KBM-7 (cell line): ENCODE measurements at places on chromosomes 16 and 17.

GRCh38 chr17:3916825-3917224, 560 bp upstream of the P2RX1 start:
- peak; percentile 67 for DNase-seq

GRCh38 chr17:48486557-48486956, 44.3 kb downstream of the HOXB1 start:
- no peak for DNase-seq

DNA sequence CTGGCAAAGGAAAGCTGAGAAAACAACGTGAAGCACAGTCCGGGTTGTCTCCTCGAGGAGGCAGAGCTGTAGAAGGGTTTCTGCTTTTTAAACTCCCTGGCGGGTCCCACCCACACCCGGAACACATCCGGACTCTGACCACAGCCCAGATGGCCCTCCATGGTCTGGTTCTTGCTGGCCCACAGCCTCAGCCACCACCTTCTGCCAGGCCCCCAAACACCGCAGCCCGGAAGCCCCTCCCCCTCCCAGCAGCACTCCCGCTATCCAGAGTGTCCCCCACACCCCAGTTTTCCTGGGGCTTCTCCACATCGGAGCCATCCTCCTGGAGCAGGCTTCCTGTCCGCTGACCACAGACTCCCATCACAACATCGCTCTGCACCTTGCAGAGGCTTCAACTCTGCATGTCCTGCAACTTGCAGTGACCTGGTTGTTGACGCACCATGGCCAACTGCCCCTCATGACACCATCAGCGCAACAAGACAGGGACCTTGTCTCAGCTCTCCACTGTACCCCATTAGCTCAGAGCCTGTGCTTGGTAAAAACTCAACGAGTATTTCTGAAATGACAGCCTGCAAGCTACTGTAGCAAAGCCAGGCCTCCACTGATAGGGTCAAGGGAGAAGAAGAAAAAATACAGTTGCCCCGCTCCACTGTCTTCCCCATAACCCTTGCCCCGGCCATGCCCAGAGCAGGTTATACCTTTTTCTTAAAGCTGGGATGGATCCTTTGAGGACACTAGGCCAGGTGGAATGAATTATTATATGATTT, 129.8 kb downstream of the C16orf78 start:
- peak; percentile 86 for DNase-seq

- DNase-seq: no peak
Observed at GRCh38 chr16:12126091-12126806, 149.7 kb downstream of the SNX29 start.

GRCh38 chr17:47831934-47832327, 461 bp downstream of the LRRC46 start:
- peak; percentile 58 for DNase-seq

DNA sequence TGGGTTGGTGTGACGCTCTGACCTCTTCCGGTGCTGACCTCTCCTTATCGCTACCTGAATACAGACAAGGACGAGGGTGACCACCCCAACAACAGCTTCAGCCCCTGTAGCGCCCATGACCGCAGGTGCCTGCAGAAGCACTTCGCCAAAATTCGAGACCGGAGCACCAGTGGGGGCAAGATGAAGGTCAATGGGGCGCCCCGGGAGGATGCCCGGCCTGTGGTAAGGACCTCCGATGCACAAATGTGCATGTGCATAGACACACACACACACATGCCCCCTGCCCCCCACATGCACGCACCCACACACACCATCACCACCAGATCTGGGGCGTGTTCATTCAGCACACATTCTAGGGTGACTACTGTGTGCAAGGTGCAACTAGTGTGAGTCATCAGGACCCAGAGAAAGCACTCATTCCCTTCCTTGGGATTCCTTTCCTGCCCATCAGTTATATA, 9.7 kb downstream of the IGFBP4 start:
- no peak for DNase-seq

- no peak for DNase-seq
Observed at GRCh38 chr17:40545660-40546059, 19.6 kb downstream of the CCR7 start.

DNA sequence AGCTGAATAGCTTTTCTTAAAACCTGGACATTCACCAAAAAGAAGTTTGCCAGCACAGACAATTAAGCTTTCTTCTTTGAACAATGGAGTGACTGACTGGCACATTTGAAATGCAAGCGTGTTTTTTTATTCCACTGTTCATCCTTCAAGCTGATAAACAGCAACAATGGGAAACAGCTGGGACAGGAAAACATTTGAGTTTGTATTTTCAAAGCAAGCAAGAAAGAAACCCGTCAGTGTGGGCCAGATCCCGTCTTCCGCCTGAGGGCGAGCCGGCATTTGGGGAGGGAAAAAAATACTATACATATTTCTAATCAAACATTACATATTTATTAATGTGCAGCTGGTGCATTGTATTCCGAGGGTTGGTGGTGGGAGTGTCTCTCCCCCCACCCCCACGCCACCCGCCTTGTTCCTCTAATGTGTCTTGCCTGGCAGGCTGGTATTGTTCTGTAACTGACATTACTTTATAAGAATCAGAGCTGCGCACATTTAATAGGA, 94.3 kb downstream of the CYLD start:
- DNase-seq: no peak

GRCh38 chr17:78366109-78366848, 6.4 kb upstream of the SOCS3 start:
- no peak for DNase-seq

DNA sequence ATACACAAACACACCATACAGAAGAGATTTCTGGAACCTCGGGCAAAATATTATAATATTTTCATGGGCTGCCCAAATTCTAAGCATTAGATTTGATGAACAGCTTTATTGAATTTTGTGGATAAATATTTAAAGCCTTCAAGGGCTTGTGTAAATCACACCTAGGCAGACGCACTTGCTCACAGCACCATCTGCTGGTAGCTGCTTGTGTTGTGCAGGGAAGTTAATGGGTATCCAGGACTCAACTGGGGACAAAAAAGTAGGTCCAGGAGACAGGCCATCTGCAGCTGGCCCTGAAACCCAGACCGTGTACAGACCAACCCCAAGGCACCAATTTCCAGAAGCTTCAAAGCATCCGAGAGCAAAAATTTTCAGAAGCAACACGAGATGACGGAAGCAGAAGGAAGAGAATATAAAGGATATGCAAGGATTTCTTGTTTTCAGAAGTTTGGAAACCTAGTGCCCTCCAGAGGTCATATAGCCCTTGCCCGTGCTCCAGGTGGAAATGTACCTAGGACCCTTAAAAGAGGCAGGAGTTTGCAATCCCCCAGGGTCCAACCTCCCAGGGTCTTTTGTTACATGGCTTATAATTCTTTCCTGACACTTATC, 140.0 kb downstream of the CHD9NB start:
- peak; percentile 59 for DNase-seq

GRCh38 chr17:5194346-5194745, 2.7 kb upstream of the ZNF594 start:
- DNase-seq: no peak

DNA sequence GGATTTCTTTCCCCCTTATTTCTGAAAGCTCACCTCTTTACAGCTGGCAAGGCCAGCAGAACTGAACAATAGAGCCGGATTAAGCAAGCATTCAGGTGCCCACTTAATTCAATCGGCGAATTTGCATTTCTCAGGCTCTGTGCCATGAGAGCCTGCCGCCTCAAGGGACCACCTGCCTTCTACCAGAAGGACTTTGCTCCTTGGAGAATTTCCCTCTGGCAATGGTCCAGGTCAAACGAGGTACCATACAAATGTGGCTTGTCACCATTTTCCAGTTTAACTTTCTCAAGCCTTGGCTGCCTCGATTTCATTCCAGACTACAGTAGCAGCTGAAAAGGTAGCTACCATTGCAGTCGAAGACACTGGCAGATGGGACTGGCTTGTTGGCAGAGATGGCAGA, 534.0 kb downstream of the MAF start:
- DNase-seq: no peak

GRCh38 chr16:51755039-51755501, 604.0 kb upstream of the SALL1 start:
- DNase-seq: no peak

DNA sequence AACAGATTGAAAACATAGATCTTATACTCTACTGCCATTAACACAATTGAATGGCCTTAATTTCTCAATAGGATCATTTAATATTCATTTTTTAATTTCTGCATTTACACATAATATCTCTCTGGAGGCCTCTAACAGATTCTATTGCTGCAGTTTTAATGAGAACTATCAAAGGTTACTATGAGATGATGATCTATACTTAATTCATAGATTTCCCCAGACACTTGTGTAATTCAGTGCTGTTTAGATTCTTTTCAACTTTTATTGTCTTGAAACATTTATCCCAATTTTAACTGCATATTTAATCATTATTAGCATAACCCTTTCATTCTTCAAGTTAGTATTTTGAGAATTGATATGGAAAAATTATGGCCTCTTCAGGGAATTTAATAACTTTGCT, 1056.5 kb upstream of the CDH8 start:
- DNase-seq: no peak

GRCh38 chr16:85321509-85322271, 209.4 kb upstream of the CIBAR2 start:
- DNase-seq: no peak

DNA sequence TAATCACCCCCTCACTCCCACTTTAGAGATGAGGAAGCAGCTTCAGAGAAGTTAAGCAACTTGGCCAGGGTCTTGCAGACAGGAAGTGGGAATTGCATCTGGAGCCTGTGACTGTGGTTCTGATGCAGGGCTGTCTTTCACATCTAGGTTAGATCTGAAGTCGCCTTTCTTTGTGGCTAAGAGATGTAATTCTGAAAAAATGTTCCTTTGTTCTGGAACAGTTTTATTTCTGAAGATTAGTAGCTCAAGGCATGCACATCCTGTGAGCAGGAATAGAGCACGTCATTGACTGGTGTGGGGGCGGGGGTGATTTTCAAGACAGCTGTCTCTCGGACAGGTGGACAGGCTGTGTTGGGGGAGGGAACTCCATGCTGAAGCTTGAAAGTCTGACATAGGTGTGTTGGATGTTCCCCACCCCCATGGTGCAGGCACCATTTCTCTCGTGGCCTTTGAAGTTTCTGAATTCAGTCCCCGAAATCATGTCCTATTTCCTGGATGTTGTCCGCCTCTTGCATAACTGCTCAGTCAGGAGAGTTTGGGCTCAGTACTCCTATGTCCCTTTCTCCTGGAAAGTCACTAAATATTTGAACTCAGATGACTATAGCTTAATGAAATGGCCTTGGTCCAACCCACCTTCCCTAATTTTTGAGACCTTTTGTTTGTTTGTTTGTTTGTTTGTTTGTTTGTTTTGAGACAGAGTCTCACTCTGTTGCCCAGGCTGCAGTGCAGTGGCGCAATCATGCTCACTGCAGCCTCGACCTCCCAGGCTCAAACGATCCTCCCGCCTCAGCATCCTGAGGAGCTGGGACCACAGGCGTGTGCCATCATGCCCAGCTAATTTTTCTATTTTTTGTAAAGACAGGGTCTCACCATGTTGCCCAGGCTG, 21.0 kb upstream of the HERPUD1 start:
- peak; percentile 67 for DNase-seq

DNA sequence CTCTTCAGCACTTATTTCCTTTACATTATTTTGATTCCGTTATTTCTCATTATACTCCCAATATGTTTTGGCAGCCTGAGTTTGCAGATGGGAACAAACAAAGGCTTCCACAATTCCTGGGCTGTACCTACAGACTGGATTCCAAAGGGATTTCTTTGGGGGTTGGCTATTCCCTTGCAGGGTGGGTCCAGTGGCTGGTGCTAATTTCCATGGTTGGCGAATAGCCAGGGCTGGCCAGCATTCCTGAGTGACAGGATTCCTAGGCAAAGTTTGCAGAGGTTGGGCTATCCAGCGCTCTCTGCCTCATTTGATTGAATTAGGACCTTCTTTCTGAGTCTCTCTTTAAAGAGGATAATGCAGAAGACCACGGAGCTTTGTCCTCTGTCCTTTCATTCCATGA, 207.4 kb downstream of the MAF start:
- no peak for DNase-seq

DNA sequence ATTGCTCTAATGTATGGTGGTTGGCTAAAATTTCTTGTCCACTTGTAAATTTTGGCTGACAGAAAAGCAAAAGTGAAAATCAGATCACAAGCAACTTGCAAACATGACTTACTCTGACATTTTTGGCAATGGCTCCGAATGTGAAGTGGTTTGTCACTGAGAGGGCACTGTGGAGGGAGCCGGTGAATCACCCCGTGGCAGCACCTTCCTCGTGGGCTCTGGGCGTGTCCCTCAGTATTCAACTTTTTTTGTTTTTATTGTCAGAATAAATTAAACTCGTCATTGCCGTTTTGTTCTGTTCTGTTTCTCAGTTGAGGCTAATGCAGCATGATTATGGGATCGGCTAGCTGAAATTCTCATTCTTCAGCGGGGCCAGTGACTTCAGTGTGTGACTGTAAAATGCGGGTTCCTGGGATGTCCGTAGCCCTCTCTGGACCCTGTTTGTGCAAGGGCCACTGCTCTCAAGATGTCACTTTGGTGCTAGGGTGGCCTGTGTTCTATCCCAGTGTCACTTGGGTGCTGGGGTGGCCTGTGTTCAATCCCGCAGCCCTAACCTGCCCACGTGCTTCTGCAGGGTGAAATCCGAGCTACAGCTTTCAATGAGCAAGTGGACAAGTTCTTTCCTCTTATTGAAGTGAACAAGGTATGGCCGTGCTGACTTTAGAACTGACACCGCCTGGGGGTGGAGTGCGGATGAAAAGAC, 48.8 kb downstream of the RPA1 start:
- no peak for DNase-seq

- peak; percentile 91 for DNase-seq
Observed at GRCh38 chr17:75996665-75997590, 3.7 kb upstream of the CDK3 start.

DNA sequence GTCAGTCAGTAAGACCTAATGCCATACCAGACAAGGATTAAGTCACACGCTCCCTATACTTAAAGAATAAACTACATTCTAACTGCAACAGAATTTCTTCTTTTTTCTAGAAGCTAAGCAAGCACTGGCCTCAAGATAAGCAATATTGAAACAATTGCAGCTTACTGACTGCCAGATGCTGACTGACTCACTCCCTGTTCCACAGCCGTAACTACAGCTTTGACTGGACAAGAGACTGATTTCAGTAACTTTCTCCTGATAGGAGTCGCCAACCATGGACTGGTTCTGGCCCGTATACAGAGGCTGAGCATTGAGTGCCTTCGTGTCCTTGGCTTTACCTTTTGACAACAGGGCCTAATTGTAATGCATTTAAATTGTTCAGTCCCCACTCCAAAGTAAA, 67.9 kb downstream of the TRIM37 start:
- no peak for DNase-seq

GRCh38 chr16:85629326-85629725, 16.2 kb downstream of the GSE1 start:
- no peak for DNase-seq
